ENCODE measurements at places on chromosomes 13 and 19.

DNA sequence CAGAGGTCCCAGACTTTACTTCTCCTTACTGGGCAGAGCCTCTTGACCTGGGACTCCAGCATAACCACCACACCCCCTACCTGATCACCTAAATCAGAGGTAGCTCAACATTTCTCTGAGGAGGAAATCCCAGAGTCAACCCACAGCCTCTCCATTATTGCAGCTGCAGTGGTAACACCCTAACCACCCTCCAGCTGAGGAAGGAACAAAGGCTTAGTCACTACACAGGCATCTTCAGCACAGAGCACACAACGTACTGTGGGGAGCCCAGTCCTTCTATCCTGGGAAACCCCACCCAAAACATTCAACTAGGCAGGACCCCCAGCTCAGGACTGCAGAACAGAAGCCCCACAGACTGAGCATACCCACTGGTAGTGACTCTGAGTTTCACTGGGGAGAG, 824.7 kb upstream of the SLITRK5 start:
- DNase-seq = no peak

DNA sequence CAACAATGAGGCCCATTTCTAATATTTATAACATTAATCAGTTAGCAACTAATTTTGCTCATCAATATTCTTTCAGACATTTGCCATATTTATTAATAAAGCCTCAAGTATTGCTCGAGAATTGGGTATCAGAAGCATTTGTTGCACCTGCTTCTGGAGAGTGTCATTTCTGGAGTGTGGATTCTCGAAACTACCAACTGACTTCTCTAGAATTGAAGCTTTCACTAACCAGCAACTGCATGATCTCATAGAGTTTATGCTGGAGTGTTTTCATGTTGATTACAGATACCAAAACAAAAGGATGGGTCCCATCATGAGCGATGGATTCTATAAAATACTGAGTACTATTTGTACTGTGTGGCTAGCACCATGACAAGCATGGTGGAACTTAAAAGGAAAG, 121.0 kb upstream of the SLC7A1 start:
- no peak for DNase-seq

GRCh38 chr13:39132286-39133230, 94.3 kb downstream of the NHLRC3 start:
- DNase-seq = no peak

- no peak for DNase-seq
Observed at GRCh38 chr13:64928696-64929499, 2301.2 kb downstream of the PCDH9 start.

DNA sequence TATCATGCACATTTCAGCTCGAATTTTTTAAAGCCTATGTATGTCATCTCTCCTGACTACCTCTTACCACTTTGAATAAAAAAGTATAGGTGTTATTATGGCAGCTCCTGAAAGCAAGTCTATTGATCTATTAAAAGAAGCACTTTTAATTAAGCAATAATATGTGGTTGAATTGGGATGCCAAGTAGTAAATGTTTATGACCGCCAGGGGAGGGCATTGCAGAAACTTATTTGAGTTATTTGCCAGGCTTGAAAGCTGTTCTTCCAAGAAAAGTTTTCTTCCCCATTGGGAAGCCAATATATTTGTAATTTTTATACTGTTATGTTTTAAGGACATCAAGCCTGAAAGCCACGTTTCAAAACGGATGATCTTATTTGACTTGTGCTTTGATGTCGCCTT, 88.1 kb upstream of the SOX21 start:
- no peak for DNase-seq

DNA sequence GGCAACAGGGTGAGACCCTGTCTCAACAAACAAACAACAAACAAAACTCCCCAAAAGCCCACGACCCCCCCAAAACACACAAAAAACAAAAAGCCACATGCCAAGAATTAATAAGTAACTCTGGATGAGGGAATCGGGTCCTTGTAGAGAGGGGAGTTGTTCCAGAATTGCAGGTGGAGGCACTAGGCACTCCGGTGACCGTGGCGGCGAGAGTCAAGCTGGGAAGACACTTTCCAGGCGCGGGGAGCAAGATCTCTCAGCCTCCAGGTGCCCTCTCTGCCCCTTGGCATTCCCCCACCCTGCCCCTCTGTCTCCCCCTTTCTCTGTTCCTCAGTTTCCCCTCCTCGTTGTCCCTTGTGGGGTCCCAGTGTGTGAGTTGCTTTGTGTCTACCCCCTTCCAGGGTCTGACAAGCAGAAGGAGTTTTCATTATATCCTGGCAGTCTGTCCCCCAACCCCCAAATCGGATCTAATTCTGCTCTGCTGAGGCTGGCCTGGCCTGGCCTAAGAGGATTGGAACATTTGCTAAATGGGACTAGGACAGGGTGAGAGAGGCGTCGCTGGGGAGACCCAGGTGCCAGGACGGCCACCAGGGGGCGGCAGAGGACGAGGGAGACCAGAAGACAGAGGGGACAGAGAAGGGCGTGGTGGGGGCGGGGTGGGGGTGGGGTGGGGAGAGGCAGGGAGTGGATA, 8.3 kb upstream of the CRX start:
- DNase-seq = no peak

DNA sequence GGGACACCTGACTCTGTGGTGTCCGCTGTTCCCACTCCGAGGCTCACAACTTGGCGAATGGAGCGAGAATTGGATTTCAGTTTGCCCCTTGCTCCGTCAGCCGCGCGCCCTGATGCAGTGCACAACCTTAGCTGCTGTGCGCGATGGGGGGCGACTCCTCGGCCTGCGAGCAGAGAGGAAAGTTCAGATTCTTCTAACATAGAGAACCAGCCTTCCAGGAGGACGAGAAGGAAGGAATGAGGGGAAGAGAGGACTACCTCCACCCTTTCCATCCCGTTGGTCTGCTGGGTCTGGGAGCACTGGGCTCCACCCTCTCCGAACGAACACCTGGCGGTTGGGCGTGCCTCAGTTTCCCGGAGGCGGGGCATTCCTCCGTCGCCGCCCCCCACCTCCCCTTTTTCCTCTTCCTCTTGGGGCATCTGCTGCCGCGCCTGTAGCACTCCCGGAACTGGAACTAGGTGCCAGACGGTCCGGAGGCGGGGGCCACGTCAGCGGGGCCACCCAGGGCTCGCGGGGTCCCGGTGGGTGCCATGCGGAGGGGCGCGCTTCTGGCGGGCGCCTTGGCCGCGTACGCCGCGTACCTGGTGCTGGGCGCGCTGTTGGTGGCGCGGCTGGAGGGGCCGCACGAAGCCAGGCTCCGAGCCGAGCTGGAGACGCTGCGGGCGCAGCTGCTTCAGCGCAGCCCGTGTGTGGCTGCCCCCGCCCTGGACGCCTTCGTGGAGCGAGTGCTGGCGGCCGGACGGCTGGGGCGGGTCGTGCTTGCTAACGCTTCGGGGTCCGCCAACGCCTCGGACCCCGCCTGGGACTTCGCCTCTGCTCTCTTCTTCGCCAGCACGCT, at the start of gene KCNK6:
Gene KCNK6 (plus strand): TSS at position 425 of the 838 bp plus-strand sequence. CDS start 106 bp downstream, at position 531.
- no peak for DNase-seq

- no peak for DNase-seq
Observed at GRCh38 chr13:41148419-41149283, 16.0 kb upstream of the KBTBD6 start.

DNA sequence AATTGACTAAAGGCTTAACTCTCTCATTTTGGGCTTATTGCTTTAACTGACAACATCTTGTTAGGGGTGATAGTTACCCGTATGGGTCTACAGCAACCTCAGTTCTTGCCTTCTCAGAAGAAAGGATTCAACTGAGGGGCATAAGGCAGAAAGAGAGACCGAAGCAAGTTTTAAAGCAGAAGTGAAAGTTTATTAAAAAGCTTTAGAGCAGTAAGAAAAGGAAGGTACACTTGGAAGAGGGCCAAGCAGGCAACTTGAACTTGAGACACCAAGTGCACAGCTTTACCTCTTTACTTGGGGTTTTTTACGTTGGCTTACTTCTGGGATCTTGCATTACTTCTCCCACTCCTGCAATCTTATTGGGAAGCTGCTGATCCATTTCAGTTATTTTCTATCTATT, 246.9 kb upstream of the PRR20A start:
- DNase-seq = no peak

DNA sequence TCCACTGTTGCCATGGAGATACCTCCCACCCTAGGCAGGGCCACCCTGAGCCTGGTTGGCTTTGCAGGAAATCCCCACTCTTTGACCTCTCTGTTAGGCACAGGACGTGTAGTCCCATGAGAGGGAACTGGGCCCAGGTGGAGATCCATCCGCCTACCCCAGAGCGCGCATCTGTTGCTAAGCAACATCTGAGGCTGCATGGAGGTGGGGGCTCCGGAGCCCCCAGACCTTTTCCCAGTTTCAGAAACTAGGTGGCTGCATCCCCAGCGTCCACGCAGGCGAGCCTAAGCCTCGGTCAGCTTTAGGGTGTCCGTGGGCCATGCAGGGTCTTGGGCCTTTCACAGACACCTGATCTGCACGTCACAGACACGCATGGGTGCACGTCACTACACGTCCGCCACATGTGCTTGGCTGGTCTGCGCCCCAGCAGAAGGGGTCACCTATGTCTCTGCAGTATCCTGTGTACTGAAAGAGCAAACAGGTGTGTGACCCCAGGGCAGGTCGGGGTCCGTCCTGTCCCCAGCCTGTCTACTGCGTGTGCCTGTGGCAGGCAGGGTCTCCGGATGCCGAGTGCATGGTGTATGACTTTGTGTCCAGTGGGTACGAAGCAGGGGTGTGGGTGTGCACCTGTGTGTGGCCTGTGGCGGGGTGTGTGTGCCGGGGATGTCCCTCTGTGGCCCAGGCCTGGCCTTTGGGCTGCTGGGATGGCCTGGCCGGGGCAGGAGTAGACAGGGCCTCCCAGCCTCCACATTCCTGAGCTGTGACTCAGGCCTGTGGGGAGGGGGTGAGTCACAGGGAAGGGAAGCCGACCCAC, 4.1 kb upstream of the CIRBP start:
- DNase-seq = no peak

Data from cortex of kidney (tissue), 1 donor.